ENCODE measurements at places on chromosomes 4 and X.

DNA sequence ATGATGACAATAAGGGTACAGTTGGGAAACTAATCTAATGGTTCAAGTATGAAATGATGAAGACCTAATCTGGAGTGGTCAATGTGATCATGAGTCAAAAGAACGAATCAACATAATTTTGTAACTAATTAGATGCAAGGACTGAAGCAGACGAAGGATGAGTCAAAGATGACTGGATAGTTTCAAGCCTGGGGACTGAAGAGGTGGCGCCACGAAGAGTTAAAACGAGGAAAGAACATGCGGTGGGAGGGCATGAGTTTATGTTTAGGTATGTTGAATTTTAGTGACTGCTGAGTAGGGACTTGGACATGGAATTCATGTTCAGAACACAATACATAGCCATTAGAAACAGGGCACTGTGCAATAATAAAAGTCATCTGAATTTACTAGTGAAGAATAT is 221.5 kb upstream of the FAM241A start:
- DNase-seq: no peak

DNA sequence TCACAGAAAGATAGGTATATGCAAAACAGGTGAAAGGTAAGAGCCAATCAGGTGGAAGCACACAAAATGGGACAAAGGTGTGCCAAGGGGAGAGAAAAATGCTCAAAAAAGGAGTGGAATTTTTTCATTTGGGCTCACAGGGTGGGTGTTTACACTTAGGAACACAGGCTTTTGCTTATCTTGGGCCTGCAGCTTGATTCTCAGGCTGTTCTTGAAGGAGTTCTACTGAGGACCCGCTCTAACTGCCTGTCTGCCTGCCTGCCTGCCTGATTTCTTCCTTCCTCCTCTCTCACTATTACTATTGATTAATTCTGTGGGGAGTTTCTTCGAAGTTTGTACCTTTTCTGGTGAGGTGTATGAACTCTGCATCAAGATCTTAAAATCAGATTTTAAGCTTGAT is 120.3 kb upstream of the CTSO start:
- DNase-seq: no peak

- DNase-seq: no peak
Observed at GRCh38 chrX:124328765-124329164, 3.7 kb upstream of the TEX13D start.

- DNase-seq: no peak
Observed at GRCh38 chr4:135533053-135533452, 1331.5 kb upstream of the PABPC4L start.

GRCh38 chr4:158610790-158611189 is 60.9 kb downstream of the C4orf46 start:
- DNase-seq: no peak

- DNase-seq: no peak
Observed at GRCh38 chrX:68273887-68274286, 159.4 kb downstream of the OPHN1 start.

DNA sequence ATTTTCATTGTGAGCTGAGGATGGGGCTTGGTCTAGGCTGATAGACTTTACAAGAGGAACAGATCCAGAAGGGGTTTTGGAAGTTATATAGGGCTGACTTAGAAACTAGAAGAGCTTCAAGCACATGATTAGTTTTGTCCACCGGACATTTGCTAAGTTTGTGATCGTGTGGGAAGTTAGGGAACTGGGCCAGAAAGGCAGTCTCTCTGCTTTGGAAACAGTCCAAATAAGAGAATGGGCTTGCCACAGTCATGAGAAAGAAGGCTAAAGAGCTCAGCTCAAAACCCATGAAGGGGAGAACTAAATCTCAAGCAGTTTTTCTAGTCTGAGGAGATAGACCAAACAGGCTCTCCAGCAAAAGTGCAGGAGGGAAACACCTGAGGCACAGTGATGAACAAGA is 67.8 kb downstream of the ZNF674 start:
- DNase-seq: no peak

- DNase-seq: peak; percentile 67
Observed at GRCh38 chr4:82430964-82431745, 765 bp downstream of the ENOPH1 start.

DNA sequence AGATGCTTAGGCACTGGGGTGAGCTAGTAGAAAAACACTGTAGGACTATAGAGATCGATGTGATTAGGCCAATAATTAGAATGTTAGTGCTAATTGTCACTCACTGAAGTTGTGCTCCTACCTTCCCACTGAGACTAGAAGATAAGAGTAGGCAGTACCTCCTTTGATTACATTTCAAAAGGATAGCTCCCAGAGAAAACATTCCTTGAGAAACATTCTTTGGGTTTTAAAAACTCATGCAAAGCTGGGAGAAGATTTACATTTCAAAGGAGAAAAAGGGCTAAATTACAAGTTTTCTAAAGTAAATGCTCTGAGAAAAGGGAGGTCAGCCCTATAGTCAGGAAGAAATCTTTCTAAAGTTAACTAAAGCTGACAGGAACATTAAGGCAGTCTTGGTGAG is 860.3 kb upstream of the NDST4 start:
- DNase-seq: no peak

DNA sequence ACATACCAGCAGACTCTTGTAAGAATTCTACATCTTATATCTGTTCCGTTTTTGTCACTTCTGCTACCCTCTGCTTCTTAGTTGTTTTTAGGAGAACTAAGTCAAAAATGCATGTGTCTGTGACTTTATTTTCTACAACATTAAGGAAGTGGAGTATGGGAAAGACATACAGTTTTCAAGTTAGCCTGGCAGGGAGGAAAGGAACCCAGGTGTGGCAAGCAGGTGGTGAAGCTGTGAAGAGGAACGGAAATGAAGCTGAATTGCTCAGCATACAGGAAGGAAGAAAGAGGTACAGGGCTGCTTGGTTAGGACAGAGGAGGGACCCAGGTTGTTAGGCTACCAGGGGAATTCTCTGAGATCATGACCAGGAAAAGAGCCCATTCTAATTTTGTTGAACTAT is 9.4 kb downstream of the GPRIN3 start:
- no peak for DNase-seq

GRCh38 chr4:112889619-112890527 is 159.6 kb upstream of the ANK2 start:
- DNase-seq: no peak

DNA sequence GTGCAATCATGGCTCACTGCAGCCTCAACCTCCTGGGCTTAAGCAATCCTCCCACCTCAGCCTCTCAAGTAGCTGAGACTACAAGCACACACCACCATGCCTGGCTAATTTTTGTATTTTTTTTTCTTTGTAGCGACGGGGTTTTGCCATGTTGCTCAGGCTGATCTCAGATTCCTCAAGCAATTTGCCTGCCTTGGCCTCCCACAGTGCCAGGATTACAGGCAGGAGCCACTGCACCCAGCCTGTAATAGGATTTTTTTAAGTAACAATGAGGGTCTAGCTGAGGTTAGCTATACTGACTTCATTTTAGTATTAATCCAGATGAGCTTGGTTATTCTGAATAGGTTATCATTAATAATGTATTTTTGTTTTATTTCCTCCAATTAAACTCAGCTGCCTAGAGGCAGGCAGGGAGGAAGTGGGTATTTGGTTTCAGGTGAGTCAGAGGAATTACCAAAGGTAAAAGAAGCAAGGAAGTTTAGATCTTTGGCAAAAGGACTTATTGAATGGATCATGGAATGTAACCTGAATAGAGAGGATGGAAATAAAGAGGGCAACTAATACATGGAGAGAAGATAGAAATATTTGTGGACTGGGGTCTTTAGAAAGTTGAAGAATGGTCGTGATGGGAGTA is 1023.3 kb upstream of the TENM3 start:
- no peak for DNase-seq

DNA sequence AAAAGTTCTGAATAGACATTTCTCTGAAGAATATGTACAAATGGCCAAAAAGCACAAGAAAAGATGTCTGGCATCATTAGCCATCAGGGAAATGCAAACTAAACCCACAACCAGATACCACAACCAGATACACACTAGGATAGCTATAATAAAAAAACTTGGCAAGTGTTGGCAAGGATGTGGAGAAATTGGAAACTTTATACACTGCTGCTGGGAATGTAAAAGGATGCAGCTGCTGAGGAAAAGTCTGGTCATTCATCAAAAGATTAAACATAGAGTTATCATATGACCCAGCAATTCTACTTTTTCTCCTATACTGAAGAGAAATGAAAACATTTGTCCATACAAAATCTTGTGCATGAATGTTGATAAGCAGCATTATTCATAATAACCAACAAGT is 92.3 kb downstream of the UCHL1 start:
- DNase-seq: no peak

All from HT-29 (cell line).